ENCODE measurements at places on chromosomes 16 and 17.

GRCh38 chr17:69096541-69096940 lies 35.8 kb upstream of the ABCA9 start:
- no peak for DNase-seq

GRCh38 chr16:2748757-2749455 lies 3.5 kb upstream of the SRRM2 start:
- no peak for DNase-seq

DNA sequence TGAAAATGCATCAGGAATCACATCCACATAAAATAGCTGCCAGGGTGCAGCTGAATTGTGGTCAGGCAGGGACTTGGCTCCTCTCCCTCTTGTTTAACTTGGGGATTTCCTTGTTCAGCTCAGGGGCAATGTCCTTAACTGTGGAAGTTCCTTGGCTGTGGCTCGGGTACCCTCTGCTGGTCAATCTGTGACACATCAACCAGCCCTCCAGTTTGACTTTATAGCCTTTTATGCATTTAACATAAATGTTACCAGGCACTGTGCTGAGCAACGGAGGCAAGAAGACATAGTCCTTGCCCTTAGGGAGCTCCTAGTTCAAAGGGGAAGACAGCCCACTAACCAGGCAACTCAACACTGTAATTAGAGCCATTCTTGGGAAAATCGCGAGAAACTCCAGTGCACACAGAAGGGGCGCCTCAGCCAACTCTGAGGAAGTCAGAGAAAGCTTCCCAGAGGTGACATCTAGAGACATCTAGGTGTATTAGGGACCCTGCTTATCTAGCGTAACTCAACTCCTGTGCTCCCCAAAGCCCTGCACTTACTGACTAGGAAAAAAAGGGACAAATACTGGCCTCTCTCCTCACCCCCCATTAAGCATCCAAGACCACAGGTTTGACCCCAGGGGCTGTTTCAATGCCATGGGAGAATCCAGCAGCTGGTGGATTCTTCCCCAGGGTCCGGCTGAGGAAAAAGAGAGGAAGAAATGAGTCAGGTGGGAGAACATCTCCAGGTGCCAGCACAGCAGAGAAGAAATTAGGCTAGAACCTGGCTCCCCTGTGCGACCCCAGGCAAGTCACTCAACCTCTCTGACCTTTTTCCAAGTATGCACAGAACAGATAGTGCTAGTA lies 17.3 kb upstream of the EEF2K start:
- no peak for DNase-seq

- no peak for DNase-seq
Measured at GRCh38 chr17:27153005-27153404, 140.9 kb upstream of the WSB1 start.

DNA sequence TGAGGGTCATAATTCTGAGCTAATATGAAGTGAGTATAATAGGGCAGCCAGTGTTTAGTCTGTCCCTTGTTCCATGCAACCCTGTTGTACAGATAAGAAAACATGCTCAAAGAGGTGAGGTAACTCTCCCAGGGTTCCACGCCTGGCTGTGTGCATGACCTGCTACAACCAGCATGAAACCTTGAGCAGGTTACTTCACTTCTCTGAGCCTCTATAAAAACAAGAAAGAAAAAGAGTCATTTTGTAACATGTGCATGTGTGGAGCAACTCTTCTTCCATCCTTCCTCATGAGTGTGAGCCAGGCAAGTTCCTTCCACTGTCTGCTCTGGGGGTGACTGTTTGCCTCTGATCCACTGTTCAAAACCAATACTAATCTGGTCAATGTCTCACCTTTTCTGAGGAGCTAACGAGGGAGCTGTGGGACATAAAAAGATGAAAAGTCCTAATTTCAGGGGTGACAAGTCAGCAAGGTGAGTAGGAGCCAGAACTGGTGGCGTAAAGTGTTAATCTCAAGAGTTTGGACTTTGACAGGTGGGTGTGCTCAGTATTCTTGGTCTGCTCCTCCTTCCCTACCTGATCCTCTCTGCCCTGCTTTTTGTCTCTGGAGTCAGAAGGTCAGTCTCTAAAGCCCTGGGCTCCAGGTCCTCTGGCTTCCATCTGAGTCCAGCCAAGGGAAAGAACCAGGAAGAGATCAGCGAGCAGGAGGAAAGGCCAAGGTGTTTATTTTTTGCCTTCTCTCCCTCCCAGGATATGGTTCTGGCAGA lies 21.5 kb downstream of the GFOD2 start:
- DNase-seq: no peak

GRCh38 chr17:76678330-76678729 lies 32.4 kb downstream of the MXRA7 start:
- no peak for DNase-seq

DNA sequence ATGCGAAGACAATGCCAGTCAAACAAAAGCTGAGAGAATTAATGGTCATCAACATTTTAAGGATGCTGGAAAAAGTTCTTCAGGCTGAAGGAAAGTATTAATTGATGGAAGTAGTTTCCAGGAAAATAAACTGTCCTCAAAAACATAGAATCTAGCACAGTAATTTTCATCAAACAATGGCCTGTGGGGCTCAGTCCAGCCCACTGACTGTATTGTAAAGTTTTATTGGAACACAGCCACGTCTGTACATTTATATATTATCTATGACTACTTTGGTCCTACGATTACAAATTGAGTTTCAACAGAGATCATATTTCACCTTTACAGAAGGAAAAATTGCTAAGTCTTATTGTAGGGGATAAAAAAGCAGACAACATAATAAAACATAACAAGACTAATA lies 484.5 kb downstream of the KCNJ2 start:
- no peak for DNase-seq

GRCh38 chr17:10063730-10064241 lies 134.6 kb downstream of the GAS7 start:
- no peak for DNase-seq

GRCh38 chr17:42989141-42989540 lies 8.8 kb downstream of the RUNDC1 start:
- no peak for DNase-seq

DNA sequence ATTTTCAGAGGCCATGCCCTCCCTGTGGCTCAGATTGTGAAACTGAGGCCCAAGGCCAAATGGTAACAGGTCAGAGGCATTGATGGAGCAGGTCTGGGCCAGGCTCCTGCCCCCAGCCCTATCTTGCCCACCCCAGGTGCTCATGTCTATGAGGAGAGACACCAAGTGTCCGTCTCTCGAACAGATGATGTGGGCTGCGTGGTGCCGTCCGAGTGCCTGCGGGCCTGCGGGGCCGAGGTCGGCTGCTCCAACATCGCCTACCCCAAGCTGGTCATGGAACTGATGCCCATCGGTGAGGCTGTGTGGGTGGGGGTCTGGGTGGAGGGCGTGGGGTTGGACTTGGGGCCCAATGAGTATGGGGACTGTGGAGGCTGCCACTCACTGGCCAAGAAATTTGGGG lies 8.7 kb upstream of the FAM83G start:
- DNase-seq: no peak

DNA sequence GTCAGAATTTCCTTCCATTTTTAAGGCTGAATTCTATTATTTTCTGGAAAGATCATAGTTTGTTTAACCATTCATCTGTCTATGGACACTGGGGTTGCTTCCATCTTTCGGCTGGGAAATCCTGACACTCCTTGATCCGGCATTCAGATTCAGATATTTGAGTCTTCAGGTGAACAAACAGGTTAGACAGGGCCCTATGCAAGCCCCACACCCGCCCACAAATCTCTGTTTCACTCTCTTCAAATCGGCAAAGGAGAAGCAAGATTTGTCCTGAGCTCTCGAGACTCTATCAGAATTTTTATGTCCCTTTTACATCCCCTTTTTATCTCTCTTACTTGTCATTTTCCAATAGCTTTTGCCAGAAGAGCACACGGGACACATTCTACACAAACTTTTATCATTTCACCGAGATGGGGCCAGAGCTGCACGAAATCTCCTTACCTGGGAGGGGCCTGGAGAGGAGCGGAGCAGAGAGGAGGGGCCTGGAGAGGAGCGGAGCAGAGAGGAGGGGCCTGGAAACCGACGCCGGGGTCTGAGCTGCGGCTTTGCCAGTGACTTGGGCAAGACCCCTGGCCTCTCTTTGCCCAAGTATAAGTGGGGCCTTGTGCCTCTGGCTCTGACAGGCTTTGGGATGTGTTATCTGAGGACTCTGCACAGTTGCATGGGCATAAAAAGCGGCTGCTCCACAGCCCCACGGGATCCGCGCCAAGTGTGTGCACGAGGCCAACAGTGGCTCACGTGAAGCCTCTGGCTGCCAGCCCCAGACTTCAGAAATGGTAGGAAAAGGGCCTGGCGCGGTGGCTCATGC lies 54.3 kb upstream of the RBFOX3 start:
- DNase-seq: no peak

GRCh38 chr16:14121872-14122271 lies 50.8 kb downstream of the MRTFB start:
- DNase-seq: no peak

- DNase-seq: no peak
Measured at GRCh38 chr17:79942591-79943346, 92.9 kb downstream of the TBC1D16 start.

DNA sequence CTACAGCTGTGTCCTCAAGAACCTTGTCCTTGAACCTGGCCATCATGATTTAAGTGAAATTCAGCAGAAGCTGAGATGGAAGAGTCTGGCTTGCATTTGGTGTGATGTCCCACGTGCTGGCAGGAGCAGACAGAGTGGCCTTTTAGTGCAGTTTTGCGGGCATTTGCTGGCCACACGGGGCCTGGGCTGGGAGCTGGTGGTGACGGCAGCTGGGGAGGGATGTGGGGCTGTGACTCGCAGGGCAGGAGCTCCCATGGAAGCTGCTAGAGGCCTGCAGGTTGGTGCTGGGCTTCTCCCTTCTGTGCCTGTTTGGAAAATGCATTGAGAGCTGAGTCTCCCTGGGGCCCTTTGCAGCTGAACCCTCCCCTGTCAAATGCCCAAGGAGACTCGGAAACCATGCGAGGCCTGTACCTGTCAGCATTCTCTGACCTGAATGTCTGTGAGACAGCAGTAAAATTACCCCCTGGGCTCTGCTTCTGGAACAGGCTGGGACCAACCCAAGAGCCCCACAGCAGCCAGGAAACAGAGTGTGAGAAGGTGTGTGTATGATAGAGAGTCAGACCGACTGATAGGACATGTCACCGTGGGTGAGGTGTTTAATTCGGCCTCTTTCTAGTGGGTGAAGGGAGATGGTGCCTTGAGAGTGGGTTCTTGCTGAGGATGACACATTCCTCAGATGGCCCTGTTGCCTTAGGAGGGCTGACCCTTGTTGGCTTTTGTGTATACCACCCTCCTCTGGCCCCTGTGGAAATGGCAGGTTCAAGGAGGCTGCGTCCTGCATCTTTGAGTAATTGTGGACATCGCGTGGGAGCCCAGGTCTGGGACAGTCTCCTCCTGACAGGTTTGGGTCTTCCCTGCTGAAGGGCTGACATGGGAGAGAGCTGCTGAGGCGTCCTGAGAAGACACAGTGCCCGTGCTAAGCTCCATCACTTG lies 145.5 kb downstream of the MSI2 start:
- no peak for DNase-seq

DNA sequence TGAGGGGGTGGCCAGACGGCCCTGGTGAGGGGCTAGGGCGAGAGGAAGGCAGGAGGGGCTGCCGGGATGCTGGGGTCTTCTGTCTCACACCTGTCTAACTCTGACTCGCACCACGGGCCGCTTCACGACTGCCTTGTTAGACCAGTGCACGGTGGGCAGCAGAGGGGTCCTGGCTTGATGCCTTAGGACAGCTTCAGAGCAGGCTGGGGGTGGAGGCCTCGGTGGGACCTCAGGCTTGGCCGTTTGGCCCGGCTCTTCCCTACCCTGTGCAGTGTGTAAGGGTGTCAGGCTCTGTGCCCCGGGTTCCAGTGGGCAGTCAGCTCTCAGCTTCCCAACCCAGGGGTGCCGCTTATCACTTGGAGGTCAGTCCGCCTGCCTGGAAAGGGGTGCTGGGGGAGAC lies 100.7 kb downstream of the OR1D5 start:
- no peak for DNase-seq

DNA sequence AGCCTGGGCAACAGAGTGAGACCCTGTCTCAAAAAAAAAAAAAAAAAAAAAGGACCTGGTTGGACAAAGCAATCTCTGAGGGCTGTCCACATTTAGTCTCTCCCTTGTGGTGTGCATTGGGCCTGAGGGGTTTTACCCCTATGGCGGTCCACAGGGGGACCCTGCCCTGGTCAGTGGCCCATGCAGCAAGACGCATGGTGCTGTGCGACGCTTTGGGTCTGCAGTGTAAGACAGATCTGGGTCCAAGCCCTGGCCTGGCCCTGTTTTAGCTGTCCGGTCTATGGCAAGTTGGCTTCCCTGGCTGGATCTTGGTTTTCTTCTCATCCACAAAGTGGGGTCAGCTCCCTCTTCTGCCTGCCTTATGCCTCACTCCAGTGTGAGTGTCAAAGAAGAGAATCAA lies 123.2 kb upstream of the NLRP1 start:
- no peak for DNase-seq

GRCh38 chr17:51238255-51238887 lies 21.5 kb downstream of the MBTD1 start:
- no peak for DNase-seq

DNA sequence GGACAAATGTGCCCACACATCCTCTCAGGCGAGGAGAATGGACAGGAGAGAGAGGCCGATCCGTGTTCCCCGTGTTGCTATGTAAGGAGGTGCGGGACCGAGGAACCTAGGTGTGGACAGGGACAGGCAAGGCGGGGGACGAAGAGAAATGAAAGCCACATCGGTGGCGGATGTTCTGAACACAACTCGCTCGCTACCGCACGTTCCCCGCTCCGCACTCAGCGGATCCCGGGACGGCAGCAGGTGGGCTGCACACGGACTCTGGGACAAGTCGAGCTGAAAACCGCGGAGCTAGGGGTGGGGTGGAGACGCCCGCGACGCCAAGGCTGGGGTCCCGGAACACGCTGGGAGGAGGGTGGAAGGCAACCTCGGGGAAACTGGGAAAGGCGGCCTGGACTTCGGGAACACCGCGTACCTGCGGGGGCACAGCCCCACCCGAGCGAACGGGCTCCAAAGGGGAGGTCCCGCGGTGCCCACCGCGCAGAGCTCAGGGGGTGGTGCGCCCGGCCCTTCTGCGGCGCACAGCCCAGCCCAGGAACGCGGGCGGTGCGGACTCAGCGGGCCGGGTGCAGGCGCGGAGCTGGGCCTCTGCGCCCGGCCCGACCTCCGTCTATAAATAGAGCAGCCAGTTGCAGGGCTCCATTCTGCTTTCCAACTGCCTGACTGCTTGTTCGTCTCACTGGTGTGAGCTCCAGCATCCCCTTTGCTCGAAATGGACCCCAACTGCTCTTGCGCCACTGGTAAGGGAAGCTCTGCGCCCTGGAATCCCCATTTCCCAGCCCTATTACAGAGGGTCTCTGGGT lies at the start of gene MT1E:
Gene MT1E, plus strand, starts transcription at position 642 of the 803 bp plus-strand sequence. Its CDS starts 71 bp downstream, at position 713.
- DNase-seq: no peak

DNA sequence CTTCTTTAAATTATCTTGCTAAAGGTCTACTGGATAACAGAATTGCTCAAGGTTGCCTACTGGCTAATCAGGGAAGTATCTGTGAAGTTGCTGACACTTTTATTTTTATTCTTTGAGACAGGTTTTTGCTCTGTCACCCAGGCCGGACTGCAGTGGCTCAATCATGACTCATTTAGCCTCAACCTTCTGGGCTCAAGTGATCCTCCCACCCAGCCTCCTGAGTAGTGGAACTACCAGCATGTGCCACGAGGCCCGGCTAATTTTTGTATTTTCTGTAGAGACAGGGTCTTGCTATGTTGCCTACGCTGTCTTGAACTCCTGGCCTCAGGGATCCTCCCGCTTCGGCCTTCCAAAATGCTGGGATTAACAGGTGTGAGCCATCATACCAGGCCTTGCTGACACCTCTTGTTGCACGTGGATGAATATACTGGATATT lies 43.1 kb downstream of the GLG1 start:
- DNase-seq: no peak

GRCh38 chr17:78166416-78166815 lies 2.0 kb upstream of the SYNGR2 start:
- no peak for DNase-seq

Data from NCI-H1048 (cell line).